ENCODE measurements at places on chromosomes 13 and 19.

- no peak for DNase-seq
These were observed 459.2 kb downstream of the TSHZ3 start for GRCh38 chr19:30890033-30890432.

DNA sequence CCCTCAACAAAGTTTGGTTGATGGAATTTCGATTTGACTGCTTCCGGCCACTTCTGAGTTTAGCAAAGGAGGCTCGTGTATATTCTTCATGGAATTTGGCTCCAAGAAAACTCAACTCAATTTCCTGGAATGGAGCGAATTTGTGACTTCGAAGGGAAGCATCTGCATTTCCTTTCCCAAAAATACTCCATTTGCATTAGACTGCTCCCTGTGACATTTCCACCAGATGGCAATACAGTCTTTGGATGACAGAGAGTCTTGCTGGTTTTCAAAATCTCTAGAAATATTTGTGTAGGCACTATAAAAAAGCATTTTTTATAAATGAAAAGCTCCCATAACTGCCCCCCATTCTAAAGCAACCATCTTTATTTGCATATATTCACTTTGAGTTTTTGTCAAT lies 4.1 kb downstream of the C1QTNF9 start:
- no peak for DNase-seq

GRCh38 chr13:32783067-32783466 lies 196.8 kb downstream of the PDS5B start:
- no peak for DNase-seq

GRCh38 chr19:10744801-10745293 lies 27.0 kb downstream of the DNM2 start:
- DNase-seq = no peak

GRCh38 chr13:31328549-31329235 lies 128.9 kb downstream of the B3GLCT start:
- DNase-seq = no peak

- no peak for DNase-seq
These were observed 195.8 kb upstream of the RNF113B start for GRCh38 chr13:98372876-98373275.

- DNase-seq = no peak
These were observed 2.4 kb upstream of the OR7A5 start for GRCh38 chr19:14837391-14837790.

- no peak for DNase-seq
These were observed 4.6 kb downstream of the ANKRD10 start for GRCh38 chr13:110910013-110910890.

- no peak for DNase-seq
These were observed 7.5 kb downstream of the CCNE1 start for GRCh38 chr19:29819300-29819699.

GRCh38 chr13:63435667-63436324 lies 2020.1 kb upstream of the PCDH20 start:
- no peak for DNase-seq

DNA sequence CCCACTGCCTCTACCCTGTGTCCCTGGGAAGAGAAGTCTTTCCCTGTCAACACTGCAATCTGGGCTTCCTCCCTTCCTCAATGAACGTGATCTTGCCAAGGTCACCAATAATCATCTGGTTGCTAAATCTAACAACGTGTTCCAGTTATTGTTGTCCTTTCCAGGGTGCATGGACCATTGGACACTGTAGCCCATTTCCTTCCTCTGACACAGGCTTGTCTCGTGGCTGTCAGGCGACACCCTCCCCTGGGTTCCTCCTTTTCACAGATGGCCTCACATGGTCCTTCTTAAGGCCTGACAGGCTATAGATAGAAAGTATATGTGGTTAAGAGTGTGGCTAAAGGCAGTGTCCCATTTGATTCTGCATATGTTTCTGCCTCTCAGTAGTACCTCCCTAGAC lies 67.7 kb upstream of the STARD13 start:
- DNase-seq = no peak

GRCh38 chr13:33110713-33111413 lies 94.6 kb downstream of the KL start:
- DNase-seq = no peak

- DNase-seq = no peak
These were observed 1.2 kb downstream of the SPART start for GRCh38 chr13:36344886-36345437.

Measured in T-helper 2 cell (primary cell).